ENCODE measurements at places on chromosomes 12 and 14.

GRCh38 chr12:96427269-96427729, 27.1 kb upstream of the CDK17 start:
- peak; percentile 57 for DNase-seq

DNA sequence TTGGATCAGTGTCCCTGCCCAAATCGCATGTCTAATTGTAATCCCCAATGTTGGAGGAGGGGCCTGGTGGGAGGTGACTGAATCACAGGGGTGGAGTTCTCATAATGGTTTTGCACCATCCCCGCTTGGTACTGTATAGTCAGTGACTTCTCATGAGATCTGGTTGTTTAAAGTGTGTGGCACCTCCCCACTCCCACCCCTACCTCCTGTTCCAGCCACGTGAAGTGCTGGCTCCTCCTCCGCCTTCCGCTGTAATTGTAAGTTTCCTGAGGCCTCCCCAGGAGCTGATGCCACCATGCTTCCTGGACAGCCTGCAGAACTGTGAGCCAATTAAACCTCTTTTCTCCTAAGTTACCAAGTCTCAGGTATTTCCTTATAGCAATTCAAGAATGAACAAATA, 67.2 kb downstream of the FERMT2 start:
- no peak for DNase-seq

DNA sequence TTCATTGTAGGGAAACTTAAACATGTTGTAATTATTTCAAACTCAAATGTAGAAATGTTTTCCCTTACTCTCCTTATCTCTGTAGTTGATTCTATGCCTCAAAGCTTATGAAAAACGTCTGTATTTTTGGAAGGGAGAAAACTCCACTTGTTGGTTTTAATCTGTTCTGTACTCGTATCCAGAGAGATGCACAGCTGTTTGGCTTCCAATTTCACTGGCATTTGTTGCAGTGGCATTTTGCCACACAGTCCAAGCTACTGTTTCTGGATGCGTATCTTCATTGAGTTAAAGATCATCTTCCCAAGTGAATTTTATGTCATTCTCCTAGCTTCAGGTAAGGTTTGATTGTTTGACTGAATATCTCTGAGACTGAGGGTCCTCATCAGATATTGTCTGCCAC, 481.4 kb downstream of the TRHDE start:
- DNase-seq: no peak

DNA sequence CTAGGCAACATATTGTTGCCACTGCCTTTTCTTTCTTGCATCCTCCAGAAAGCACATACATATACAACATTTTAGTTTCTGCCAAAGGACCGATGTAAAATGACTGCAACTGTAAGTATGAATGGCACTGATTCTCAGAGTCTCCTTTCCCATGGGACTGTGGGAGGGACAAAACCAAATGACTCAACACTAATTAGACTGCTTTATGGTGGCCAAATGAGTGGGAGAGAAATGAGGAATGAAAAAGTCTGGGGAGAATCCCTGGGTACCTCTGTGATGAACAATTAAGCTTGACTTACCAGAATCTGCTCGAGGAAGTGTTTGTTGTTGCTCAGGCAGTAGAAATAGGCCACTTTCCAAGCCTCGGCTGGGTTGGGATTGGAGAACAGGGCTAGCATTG, 10.1 kb downstream of the ZFYVE26 start:
- DNase-seq: no peak

DNA sequence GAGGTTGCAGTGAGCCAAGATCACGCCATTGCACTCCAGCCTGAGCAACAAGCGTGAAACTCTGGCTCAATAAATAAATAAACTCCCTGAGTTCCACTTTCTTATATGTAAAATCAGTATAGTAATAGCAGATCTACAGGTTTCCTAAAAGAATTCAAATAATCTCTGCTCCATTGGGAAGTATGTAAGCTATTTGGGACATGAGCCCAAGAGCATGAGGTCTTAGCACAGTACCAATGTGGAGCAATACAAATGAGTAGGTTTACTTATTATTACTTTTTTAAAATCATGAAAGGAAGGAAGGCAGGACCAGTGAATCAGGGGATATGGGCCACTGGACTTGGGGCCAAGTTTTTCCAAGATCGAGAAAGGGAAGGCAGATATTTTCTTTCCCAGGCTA, 216.9 kb upstream of the DIO2 start:
- DNase-seq: no peak

- DNase-seq: peak; percentile 18
Measured at GRCh38 chr14:90677484-90678050, 138.7 kb downstream of the TTC7B start.

DNA sequence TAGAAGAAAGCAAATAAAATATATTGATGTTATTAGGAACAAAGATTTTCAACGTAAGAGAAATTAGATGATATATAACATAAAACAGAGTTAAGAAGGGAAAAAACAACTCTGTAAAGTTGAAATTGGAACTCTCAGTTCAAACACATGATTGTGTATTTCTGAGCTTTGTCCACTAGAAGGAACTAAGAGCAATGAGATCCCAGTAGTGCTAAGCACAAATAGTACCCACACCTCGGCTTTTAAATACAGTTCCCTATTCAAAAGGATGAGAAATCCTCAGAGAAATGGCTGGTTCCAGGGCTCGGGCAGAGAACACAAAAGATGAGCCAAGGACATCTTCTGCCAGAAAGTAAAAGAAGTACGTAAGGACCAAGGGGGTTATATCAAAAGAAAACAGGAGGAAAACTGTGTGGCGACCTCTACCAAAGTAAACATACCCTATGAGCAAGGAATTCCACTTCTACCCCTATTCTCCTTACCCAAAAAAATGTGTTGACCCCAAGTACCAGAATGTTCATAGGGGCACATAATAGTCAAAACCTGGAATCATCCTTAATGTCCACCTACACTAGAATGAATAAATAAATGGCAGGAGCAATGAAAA, 96.6 kb downstream of the SPTSSA start:
- DNase-seq: no peak

GRCh38 chr12:101707131-101707782, 9.8 kb downstream of the CHPT1 start:
- no peak for DNase-seq

- peak; percentile 59 for DNase-seq
Measured at GRCh38 chr14:22099942-22100763, 426.5 kb upstream of the OR4E1 start.
